H1 (cell line): ENCODE measurements at places on chromosomes 4 and X. TPM values are rescaled to one million over a fixed set of nuclear protein-coding genes. Genes with fewer than 3 reads are reported as not detected.

Gene ALAS2
- 0.32 and 0.48 TPM in 2 replicates for total RNA-seq

Gene HMGB3
- total RNA-seq, result 340 and 346 TPM in 2 replicates

Gene MAGEA11
- total RNA-seq, result not detected in 2 replicates

Gene SAP30
- total RNA-seq, result 17.9 and 21.1 TPM in 2 replicates

Gene MAGED4B
- 78.3 and 81.9 TPM in 2 replicates for total RNA-seq

Gene CFAP99
- total RNA-seq, result not detected in 2 replicates

Gene JCHAIN
- total RNA-seq, result not detected in 2 replicates

Gene FAM47A
- total RNA-seq, result not detected in 2 replicates

GRCh38 chrX:107725761-107726555, 49.6 kb downstream of the TSC22D3 start:
- no peak for DNase-seq

DNA sequence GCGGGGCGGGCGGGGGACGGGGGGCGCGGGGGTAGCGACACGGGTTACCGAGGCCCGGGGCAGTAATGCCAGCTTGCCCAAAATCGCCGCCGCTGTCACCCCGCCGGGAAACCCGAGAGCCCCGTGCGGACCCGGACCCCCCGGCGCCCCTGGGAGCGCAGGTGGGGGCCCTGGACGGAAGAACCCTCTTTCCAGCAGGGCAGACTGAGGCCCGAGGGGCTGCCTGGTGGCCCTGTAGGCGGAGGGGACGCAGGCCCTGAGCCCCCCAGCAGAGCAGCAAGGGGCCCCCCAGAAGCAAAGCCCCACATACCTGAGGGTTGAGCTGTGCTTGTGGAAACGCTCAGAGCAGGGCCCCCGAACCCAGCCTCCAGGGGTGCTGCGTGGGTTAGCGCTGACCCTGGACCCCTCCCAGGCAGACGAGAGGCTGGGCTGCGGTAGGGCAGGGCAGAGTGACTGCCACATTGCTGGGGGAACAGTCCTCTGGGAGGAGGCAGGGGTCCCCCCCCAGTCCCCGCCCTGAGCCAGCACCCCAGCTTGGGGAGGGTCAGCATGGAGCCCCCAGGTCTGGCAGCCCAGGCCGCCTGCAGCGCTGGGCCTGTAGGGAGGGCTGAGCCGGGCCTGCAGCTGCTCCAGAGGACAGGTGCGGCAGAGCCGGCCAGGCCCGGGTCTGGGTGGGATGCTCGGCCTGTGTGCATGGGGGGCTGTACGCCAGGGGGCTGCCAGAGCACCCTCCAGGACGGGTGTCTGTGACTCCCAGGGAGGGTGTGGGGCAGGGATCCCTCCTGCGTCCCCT, 646 bp downstream of the DOK7 start:
- DNase-seq, result no peak

DNA sequence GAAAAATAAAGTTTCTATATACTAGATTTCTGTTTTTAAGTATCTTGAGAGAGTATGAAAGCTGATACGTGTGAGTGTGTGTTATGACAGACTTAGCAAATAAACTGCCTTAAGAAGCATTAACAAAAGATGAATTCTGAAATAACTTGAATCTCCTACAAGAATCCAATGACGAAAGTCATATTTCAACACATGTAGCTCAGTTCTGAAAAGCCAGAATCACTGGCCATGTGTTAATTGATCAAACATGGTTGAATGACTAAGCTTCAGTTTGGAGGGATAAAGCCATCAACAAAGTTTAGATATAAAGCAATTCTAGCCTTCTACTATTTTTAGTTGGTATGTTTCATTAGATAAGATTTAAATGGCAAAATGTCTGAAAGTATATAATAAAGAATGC, 88.5 kb upstream of the ETNPPL start:
- DNase-seq, result no peak

DNA sequence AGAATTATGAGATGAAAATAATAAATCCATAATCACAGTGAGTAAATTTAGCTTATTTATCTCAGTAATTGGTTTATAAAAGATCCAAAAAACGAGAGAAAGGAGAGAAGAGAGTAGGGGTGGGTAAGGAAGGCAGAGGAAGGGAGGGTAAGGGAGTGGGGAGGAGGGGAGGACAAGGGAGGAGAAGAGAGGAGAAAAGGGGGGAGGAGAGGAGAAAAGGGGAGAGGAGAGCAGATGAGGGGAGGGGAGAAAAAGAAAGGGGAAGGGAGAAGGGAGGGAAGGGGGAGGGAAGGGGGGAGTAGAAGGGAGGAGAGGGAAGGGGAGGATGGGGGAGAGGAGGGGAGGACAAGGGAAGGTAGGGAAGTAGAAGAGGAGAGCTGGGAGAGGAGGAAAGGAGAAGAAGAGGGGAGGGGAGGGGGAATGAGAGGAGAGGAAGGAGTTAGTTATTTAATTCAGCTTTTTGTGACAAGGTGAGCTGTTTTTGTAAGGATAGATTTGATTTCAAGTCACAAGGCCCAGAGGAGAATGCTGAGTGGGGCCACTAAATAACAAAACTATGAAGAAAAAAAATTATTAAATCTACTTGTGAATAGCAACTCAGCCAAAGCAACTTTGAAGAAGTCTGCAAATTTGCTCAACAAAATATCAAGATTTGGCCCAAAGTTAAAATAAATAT, 454.3 kb downstream of the ARAP2 start:
- DNase-seq, result no peak

DNA sequence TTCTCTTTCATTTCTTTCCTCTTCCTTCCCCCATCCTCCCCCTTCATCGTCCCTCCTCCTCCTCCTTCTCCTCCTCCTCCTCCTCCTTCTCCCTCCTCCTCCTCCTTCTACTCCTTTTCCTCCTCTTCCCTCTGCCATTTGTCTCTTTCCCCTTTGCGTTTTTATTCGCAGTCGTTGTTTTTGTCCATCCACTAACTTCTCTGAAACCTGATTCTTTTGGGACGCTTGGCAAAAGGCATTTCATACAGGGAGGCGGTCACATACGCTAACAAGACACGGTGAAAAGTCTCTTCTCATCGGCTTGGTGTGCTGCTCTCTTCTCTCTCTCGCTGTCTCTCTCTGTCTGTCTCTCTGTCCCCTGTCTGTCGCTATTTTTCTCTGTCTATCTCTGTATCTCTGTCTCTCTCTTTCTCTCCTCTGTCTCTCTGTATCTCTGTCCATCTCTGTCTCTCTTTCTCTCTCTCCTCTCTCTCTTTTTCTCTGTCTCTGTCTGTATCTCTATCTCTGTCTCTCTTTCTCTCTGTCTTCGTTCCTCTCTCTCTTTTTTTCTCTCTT, 5.4 kb upstream of the SHOX start:
- no peak for DNase-seq

DNA sequence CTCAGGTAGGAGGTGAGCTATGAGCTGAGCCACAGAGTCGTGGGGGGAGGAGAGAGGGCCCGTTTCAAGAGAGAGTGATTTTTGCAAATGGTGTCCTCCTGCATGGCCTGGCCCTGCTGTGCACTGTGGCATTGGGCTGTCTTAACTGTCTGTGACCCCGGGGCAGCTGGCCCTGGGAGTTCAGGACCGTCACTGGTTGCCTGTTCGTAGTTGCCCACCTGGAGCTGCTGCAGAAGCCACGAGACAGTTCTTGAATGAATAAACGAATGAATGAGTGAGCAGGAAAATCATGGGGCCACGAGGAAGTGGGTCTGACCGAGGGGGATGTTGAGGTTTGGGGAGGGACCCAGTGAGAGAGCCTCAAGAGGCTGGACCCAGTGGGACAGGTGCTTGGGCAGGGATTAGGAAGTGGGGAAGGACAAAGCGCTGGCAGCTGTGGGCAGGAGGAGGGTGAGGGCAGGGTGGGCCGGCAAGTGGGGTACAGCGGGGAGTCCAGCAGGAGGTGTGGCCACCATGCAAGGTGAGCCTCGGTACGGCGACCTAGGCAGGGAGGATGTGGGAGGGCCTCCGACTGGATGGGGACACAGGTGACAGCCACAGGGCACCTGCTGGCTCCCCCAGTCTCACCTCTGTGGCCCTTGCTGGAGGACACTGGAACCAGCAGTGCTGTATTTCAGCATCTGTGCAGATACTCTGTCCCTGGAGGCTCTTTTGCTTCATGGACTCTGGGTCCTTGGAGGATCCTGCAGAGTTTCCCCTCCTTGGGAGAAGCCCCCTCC, 10.2 kb downstream of the RGS12 start:
- peak; percentile 50 for DNase-seq

DNA sequence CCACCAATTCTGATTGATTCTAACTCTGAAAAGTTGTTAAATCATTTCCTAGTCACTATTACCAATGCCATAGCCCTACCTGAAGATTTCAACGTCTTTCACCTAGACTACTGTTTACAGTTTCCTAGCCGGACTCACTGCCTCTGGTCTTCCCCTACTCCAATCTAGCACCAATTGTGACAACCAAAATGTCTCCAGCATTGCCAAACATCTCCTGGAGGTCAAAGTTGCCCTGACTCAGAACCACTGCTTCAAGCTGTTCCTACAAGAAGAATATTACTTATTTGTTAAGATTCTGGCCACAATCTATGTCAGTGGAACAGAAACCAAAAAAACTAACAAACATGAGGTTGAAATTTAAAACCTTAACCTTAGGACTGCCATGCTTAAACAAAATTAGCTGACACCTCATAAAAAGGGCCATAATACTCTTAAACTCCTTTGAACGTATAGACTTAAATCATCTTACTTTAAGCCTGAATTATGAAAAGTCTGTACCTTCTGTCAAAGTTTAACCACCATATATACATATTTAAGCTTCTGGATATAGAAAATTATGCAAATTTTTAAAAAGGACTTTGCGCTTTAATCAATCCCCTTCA, 2.1 kb downstream of the PDS5A start:
- DNase-seq, result no peak

- DNase-seq, result no peak
These were observed 11.5 kb downstream of the RAB9A start for GRCh38 chrX:13700380-13700779.

DNA sequence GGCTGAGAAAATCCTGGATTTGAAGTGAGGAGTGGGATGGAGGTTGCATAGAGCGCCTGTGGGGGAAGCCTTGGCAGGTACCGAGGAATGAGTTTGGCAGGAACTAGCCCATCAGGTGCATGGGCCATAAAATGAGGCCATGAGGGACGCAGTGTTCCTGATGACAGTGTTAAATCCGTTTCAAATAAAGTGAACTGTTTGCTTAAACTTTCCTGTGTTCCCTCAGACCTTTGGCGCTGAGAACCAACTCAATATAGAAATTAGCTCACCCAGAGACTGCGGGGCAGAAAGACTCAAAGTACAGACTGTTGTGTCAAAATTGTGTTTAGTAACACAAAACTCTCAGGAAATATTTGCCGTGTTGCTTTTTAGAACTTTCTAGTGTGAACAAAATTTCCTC, 250.0 kb upstream of the NR3C2 start:
- no peak for DNase-seq

DNA sequence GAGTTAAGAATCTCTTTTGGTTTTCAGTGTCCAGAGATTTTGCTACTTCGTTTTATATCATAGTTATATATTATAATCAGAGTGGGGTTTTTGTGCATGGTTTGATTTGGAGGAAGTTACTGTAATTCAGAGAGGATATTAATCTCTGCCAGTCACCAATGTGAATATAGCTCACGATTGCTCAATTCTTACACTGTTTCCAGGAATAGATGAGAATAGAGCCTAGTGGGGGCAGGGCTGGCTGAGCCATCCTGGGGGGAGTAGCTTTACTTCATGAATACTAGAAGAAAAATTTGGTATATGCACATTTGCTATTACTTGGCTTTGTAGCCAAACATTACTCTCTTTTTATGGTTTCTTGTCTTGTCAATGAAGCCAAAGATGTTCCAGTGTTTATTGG, 60.9 kb upstream of the TRPC3 start:
- no peak for DNase-seq

- peak; percentile 83 for DNase-seq
These were observed 196.4 kb upstream of the C1QTNF7 start for GRCh38 chr4:15231265-15232091.

- DNase-seq, result no peak
These were observed 126.3 kb upstream of the CBR4 start for GRCh38 chr4:169136330-169136729.

DNA sequence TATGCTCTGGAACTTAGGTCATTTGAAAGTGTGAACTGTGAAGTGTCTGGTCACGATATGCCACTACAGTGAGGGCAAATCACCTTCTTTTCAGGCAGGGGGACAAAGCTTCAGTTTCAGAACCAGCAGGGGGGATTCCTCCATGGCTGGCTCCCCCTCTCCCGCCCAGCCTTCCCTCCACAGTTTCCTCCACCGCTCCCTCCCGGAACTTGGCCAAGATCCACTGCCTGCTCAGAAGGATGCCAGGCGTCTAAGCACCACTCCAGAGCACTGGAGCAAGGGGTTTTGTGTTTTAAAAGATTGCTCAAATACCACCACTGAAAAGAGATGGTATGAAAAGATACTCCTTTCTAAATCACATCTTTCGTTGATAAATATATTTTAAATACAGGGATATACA, 126.9 kb downstream of the ELOVL6 start:
- DNase-seq, result no peak

- no peak for DNase-seq
These were observed 5.6 kb upstream of the CT47C1 start for GRCh38 chrX:119067023-119067739.

DNA sequence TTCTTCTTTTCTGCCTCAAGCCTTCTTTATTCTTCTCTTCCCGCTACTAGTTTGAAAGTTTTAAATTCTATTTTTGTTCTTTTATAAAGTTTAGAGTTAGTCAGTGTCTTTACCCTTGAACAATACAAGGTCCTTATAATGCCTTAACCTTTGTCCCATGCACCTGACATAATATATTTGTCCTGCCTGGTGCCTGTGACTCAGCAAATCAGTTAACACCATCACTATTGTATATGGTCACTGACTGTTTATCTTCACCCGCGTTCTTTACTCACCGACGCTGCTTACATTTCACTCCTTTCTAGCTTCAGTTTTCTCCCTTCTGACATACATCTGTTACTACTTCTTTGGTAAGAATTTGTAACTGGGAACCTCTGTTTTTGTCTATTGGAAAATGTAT, 5.7 kb downstream of the SMIM20 start:
- DNase-seq, result no peak

GRCh38 chr4:88109123-88109881, 49.1 kb downstream of the ABCG2 start:
- no peak for DNase-seq

GRCh38 chr4:28636971-28637370, 1776.3 kb downstream of the STIM2 start:
- no peak for DNase-seq
